ENCODE measurements at places on chromosomes 16 and 17. TPM values are rescaled to one million over a fixed set of nuclear protein-coding genes. Genes with fewer than 3 reads are reported as not detected.

PPP1R1B gene
- total RNA-seq: 4.2 TPM

SNAI3 gene
- total RNA-seq: 0.71 TPM

SPNS2 gene
- total RNA-seq: 5.3 TPM

LAT gene
- total RNA-seq: 11.5 TPM

TBC1D3H gene
- not detected for total RNA-seq

P2RX1 gene
- 4.6 TPM for total RNA-seq

KRT9 gene
- not detected for total RNA-seq

EPN3 gene
- not detected for total RNA-seq

SLC16A11 gene
- total RNA-seq: 0.33 TPM

KIF22 gene
- 16.1 TPM for total RNA-seq

EVI2A gene
- 6.9 TPM for total RNA-seq

SULT1A2 gene
- total RNA-seq: 1.9 TPM

DNAAF8 gene
- 0.14 TPM for total RNA-seq

NXPH3 gene
- total RNA-seq: 21.3 TPM

WDR81 gene
- total RNA-seq: 29.6 TPM

ABCA8 gene
- 71.5 TPM for total RNA-seq

ZG16 gene
- not detected for total RNA-seq

EFNB3 gene
- 0.33 TPM for total RNA-seq

PPP1R27 gene
- not detected for total RNA-seq

WNT9B gene
- not detected for total RNA-seq

ERBB2 gene
- 20.7 TPM for total RNA-seq

CDK5RAP3 gene
- total RNA-seq: 74.6 TPM

PITPNM3 gene
- total RNA-seq: 7.9 TPM

SOST gene
- total RNA-seq: not detected

GH1 gene
- total RNA-seq: not detected

MYO15B gene
- total RNA-seq: 117 TPM

EXOC3L1 gene
- 1.1 TPM for total RNA-seq

PTGES3L gene
- 6.8 TPM for total RNA-seq

ZPBP2 gene
- total RNA-seq: not detected

TNS4 gene
- total RNA-seq: not detected

ANKRD13B gene
- total RNA-seq: 5.4 TPM

FOXJ1 gene
- not detected for total RNA-seq

ST6GALNAC1 gene
- 3.6 TPM for total RNA-seq

ICAM2 gene
- 28.5 TPM for total RNA-seq

THOC6 gene
- total RNA-seq: 8.6 TPM

TBX2 gene
- 3.3 TPM for total RNA-seq

TBC1D3 gene
- total RNA-seq: not detected

SLC13A2 gene
- not detected for total RNA-seq

PARD6A gene
- total RNA-seq: 14.7 TPM

NPIPB2 gene
- 1.6 TPM for total RNA-seq

PLA2G10 gene
- total RNA-seq: not detected

TNK1 gene
- 2.1 TPM for total RNA-seq

NPIPB9 gene
- total RNA-seq: not detected

PRCD gene
- total RNA-seq: 6.1 TPM

All from sigmoid colon (tissue), 7 donors.